Thoracic aorta (tissue), 2 donors: ENCODE measurements at places on chromosomes 13 and 19.

DNA sequence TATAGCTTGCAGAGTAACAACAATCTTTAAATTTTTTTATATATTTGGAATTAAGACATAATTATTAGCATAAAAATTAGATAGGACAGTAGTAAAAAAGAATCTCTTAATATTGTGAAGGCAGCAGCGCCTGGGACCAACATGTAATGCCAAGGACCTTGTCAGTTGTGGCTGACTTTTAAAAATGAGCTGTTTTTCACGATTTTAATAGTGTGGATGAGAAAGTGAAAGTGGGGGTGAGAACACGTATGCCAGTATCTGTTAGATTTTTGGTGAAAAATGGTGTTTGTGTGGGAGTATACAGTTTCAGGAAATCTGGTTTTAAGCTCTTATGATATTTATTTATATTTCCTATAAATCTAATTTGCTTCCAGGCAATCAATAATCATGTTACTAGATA, 125.2 kb downstream of the LMO7 start:
- H3K27me3 ChIP-seq: no peaks in the 10 kb centered on the region
- peaks cover 9% of the 10 kb centered on the region for H3K4me1 ChIP-seq
- H3K4me3 ChIP-seq: peak overlapping the region; percentile 63
- no peak for DNase-seq
- no peaks in the 10 kb centered on the region for H3K36me3 ChIP-seq

GRCh38 chr13:109963384-109963783, 177.0 kb upstream of the IRS2 start:
- no peak overlapping the region for H3K4me3 ChIP-seq
- H3K27ac ChIP-seq: no peak overlapping the region
- no peaks in the 10 kb centered on the region for H3K4me1 ChIP-seq

GRCh38 chr19:5148794-5149190, 179.9 kb downstream of the KDM4B start:
- H3K4me1 ChIP-seq: no peaks in the 10 kb centered on the region
- peaks cover 14% of the 10 kb centered on the region for H3K36me3 ChIP-seq
- no peaks in the 10 kb centered on the region for H3K27me3 ChIP-seq
- no peak for DNase-seq
- H3K27ac ChIP-seq: no peak overlapping the region

GRCh38 chr13:93529961-93530360, 303.4 kb downstream of the GPC6 start:
- H3K27ac ChIP-seq: no peak overlapping the region
- DNase-seq: no peak
- H3K4me1 ChIP-seq: peaks cover 17% of the 10 kb centered on the region
- no peak overlapping the region for H3K4me3 ChIP-seq

DNA sequence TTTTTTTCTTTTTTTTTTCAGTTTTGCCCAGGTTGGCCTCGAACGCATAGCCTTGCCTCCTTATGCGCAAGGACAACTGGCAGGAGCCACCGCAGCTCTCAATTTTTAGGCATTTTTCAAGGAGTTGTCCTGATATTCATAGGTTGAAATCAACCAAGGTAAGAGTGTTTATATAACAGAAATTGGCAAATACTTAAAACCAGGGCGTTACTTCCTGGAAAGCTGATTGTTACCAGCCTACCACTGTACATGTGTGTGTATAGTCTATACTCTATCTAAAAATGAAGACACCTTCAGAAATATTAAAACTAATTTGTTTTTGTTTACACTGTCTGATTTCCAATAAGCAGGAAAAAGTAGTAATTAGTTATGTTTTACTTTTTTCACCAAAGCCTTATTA, 39.2 kb downstream of the GPC6 start:
- H3K27ac ChIP-seq: no peak overlapping the region
- no peaks in the 10 kb centered on the region for H3K27me3 ChIP-seq
- no peaks in the 10 kb centered on the region for H3K36me3 ChIP-seq

DNA sequence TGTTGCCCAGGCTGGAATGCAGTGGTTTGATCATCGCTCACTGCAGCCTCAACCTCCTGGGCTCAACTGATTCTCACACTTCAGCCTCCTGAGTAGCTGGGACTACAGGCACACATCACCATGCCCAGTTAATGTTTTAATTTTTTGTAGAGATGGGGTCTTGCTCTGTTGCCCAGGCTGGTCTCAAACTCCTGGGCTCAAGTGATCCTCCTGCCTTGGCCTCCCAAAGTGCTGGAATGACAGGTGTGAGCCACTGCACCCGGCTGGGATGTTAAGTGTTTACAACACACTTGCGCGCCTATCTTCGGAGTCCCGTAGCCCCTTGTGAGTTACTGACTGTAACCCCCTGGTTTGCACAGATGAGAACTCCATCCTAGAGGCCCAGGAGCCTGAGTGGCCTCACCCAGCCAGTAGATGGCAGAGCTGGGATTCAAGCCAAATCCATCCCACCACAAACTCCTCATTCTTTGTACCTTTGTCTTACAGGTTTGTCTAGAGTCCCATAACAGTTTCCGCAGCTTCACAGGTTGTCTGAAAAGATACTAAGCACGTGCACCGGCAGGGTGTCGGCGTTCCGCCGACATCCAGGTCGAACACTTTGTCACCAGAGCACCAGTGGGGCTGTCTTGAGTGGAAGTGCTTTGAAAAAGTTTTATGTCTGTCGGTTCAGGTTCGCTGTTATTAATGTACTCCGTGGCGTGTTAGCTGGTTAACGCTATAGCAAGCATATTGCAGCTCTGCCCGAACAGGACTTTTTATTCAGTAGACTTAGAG, 14.7 kb downstream of the MAG start:
- no peak for DNase-seq
- no peaks in the 10 kb centered on the region for H3K27me3 ChIP-seq

- DNase-seq: no peak
- H3K27ac ChIP-seq: no peak overlapping the region
- H3K4me1 ChIP-seq: peaks cover 12% of the 10 kb centered on the region
- no peaks in the 10 kb centered on the region for H3K27me3 ChIP-seq
- H3K4me3 ChIP-seq: no peak overlapping the region
Observed at GRCh38 chr13:47092202-47092601, 195.3 kb upstream of the HTR2A start.

DNA sequence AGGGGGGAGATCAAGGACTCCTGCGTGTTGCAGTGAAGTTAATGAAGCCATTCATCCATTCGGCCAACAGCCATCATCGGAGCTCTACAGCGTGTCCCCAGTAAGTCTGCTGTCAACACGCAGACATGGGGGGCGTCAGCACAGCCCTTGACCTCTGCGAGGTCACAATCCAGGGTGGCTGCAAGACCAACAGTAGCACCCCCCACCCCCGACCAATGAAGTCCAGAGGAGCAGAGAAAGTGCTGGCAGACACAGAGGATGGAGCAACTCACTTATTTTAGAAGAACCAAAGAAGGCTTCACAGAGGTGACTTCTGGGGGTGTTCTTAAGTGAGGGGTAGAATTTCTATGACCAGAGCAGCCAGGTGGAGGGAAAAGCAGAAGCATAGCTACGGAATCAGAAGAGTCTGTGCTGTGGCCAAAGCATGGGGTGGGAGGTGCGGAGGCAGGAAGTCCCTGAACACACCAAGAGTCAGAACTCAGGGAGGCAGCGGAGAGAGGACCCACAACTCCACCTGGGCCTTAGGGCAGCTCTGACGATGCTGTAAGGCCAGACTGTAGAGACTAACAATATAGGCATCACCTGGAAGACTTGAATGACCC, 185.4 kb downstream of the FOXO1 start:
- H3K27me3 ChIP-seq: no peaks in the 10 kb centered on the region
- no peaks in the 10 kb centered on the region for H3K36me3 ChIP-seq
- peaks cover 21% of the 10 kb centered on the region for H3K4me1 ChIP-seq

DNA sequence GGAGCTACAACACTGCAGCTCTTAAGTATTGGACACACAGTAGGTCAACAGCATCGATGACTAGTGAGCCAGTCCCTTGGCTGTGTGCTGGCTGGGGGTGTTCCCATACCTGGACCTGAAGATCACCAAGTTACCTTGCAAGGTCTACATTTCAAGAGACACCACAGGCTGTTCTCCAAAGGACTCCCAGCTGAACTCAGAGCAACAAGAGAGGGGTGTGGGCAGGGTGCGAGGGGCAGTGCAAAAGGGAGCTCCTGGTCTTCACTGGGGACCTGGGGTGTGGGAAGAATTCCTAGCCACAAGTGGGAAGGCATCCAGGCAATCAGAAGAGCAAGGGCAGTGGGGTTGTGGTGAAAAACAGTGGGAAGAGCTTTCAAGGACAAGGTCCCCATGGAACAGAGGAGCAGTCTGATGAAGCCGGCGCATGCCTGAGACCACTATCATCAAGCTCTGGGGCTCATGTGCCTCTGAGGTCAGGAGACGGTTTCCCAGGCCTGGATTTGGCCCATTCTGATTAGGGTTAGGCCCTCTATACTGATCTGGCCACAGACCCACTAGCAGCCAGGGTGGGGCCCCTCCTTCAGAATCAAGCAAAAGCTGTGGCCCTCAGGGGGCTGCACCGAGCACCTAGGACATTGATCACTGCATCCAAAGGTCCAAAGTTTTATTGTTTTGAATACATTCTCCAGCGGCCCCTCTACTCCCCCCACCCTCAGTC, 4.7 kb upstream of the GSK3A start:
- H3K27ac ChIP-seq: peak overlapping the region; percentile 95
- peaks cover 33% of the 10 kb centered on the region for H3K4me1 ChIP-seq
- H3K4me3 ChIP-seq: no peak overlapping the region

- no peaks in the 10 kb centered on the region for H3K36me3 ChIP-seq
- DNase-seq: no peak
- H3K4me1 ChIP-seq: no peaks in the 10 kb centered on the region
- H3K4me3 ChIP-seq: no peak overlapping the region
- H3K27me3 ChIP-seq: no peaks in the 10 kb centered on the region
Observed at GRCh38 chr13:41579881-41580280, 122.5 kb downstream of the RGCC start.

DNA sequence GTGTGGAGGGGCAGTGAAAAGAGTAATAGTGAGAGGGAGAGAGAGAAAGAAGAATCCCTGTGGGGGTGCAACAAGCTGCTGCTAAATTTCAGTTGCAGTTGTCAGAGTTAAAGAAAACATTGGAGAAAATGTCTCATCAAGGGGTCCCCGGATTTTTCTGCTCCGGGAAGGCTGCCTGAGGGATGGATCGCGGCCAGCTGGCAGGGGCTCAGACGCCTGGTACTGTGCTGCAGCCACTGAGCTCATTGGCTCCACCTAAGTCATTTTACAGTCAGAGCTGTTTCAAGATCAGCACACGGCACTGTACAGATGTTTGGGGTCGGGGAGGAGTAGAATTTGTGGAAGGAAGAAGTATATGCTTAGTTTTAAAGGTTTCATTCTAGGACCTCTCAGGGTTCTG, 106.2 kb downstream of the SHISA2 start:
- H3K4me3 ChIP-seq: no peak overlapping the region
- H3K4me1 ChIP-seq: no peaks in the 10 kb centered on the region
- no peak for DNase-seq

- no peaks in the 10 kb centered on the region for H3K27me3 ChIP-seq
- H3K4me3 ChIP-seq: no peak overlapping the region
- H3K36me3 ChIP-seq: no peaks in the 10 kb centered on the region
- no peak for DNase-seq
- H3K27ac ChIP-seq: no peak overlapping the region
Observed at GRCh38 chr13:63117710-63118109, 1702.1 kb upstream of the PCDH20 start.

GRCh38 chr13:50463719-50464118, 379.8 kb downstream of the DLEU7 start:
- no peaks in the 10 kb centered on the region for H3K27me3 ChIP-seq
- no peak for DNase-seq
- no peaks in the 10 kb centered on the region for H3K36me3 ChIP-seq
- H3K4me3 ChIP-seq: no peak overlapping the region

- no peak overlapping the region for H3K4me3 ChIP-seq
- no peaks in the 10 kb centered on the region for H3K36me3 ChIP-seq
- no peak for DNase-seq
- no peak overlapping the region for H3K27ac ChIP-seq
Observed at GRCh38 chr13:51252954-51253532, 30.8 kb downstream of the FAM124A start.

DNA sequence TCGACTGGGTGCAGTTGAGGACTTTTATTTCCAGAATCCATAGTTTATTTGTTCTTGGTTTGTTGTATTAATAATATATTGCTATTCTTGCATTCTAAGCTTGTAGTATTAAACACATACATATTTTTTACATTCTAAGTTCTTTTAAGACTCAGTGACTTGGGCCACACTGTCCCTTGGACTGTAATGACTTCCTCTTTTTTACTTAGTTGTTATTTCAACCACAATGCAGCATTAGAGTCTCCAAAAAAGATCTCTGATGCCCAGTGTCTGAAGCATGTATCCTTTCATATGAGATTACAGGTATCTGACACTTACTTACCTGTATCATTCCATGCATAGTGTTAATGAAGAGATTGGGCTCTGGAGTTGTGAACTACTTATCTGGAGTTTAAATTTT, 864.9 kb upstream of the PCDH20 start:
- no peaks in the 10 kb centered on the region for H3K4me1 ChIP-seq
- no peaks in the 10 kb centered on the region for H3K27me3 ChIP-seq
- H3K36me3 ChIP-seq: no peaks in the 10 kb centered on the region
- H3K27ac ChIP-seq: no peak overlapping the region
- no peak overlapping the region for H3K4me3 ChIP-seq

- no peak for DNase-seq
- no peaks in the 10 kb centered on the region for H3K36me3 ChIP-seq
- no peak overlapping the region for H3K4me3 ChIP-seq
- no peaks in the 10 kb centered on the region for H3K27me3 ChIP-seq
Observed at GRCh38 chr19:4984106-4984380, 15.1 kb downstream of the KDM4B start.

- H3K36me3 ChIP-seq: no peaks in the 10 kb centered on the region
- H3K27ac ChIP-seq: no peak overlapping the region
- no peaks in the 10 kb centered on the region for H3K27me3 ChIP-seq
Observed at GRCh38 chr13:64992314-64992713, 2237.8 kb downstream of the PCDH9 start.

DNA sequence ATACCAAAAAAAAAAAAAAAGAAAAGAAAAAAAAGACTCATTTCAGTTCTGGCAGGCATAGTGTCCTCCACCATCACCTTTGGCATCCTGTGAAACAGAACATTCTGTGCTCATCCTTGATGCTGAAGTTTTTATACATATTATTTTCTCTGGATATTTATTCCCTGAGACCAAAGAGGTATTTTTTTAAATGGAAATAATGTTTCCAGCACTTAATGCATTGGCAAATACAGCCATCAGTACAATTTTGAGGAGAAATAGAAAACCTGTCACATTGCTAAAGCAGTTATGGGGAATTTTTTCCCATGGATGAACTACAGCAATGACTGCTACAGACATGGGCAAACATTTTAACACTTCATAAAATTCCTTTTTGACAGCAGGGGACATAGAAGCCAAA, 312.4 kb downstream of the DNAJC15 start:
- H3K4me1 ChIP-seq: peaks cover 17% of the 10 kb centered on the region
- no peak for DNase-seq
- H3K36me3 ChIP-seq: no peaks in the 10 kb centered on the region

GRCh38 chr13:108827646-108828045, 198.2 kb downstream of the MYO16 start:
- no peaks in the 10 kb centered on the region for H3K4me1 ChIP-seq
- no peak for DNase-seq
- no peaks in the 10 kb centered on the region for H3K36me3 ChIP-seq
- no peaks in the 10 kb centered on the region for H3K27me3 ChIP-seq
- no peak overlapping the region for H3K4me3 ChIP-seq

- H3K36me3 ChIP-seq: peaks cover 10% of the 10 kb centered on the region
- peak overlapping the region; percentile 89 for H3K27ac ChIP-seq
- H3K4me3 ChIP-seq: peak overlapping the region; percentile 96
- H3K4me1 ChIP-seq: peaks cover 54% of the 10 kb centered on the region
Observed at GRCh38 chr19:55641426-55642152, 787 bp downstream of the ZNF580 start.
